ENCODE measurements at places on chromosomes 12 and 14.

GRCh38 chr12:62319058-62319457 is 58.9 kb downstream of the USP15 start:
- no peak for DNase-seq

DNA sequence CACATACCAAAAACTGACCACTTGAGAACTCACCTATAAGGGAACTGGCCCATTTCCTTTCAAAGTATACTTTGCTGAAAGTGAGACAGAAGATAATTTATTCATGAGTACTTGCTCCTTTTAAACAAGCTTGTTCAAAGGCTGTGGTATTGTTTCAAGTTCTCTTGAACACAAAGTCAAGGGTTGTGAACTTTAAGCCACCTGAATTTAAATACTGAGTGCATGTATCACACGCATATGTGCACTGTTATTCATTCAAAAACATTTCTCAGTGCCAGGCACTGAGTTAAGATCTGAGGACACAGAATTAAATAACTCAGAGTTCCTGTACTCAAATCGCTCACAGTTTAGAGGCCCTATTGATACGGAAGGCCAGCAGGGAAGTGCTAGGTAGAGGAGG is 19.1 kb upstream of the LDHB start:
- peak; percentile 57 for DNase-seq

DNA sequence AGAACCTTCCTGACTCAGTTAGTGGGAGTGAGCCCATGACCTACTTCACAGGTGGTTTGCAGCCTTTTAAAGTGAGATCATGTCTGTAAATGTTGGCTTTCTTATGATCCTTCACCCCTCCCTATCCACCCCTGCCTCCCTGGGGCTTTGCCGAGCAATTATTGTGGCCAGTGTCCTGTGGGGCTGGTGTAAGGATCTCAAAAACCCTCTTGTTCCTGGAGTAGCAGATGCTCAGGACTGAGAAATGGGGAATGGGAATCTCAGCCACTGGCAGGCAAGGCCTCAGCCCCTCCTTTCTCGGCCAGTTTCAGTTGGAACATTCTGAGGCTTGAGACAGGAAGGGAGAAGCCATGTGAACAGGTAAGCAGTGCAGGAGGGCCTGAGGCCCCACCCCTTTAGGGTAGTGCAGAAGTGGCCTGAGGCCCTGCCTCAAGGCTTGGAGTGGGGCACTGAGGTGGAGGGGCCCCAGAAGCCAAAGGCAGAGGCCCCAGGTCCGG is 53.8 kb downstream of the PLEKHG3 start:
- no peak for DNase-seq

- peak; percentile 50 for DNase-seq
Measured at GRCh38 chr14:105315211-105315721, 718 bp downstream of the PACS2 start.

DNA sequence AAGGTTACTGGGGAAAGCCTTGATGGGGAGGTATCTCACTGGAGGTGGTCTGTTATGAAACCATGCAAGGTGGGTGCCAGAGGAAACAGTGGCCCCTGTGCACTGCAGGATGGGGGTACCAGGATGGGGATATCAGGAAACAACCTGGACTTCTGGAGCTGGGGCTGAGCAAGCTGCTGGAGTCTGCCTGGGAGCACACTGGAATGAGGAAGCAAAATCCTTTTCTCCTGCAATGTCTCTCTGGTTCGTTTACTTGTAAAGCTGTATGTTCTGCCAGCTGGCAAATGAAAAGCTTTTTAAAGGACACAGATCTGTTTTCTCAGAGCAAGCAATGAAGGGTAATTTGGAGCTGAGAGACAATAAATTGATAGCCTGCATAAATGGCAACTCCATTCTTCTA is 23.2 kb upstream of the SERPINA1 start:
- DNase-seq = no peak

GRCh38 chr12:64633940-64634337 is 23.6 kb downstream of the RASSF3 start:
- DNase-seq = peak; percentile 37

- DNase-seq = peak; percentile 5
Measured at GRCh38 chr12:95942101-95942523, 302 bp downstream of the CCDC38 start.

DNA sequence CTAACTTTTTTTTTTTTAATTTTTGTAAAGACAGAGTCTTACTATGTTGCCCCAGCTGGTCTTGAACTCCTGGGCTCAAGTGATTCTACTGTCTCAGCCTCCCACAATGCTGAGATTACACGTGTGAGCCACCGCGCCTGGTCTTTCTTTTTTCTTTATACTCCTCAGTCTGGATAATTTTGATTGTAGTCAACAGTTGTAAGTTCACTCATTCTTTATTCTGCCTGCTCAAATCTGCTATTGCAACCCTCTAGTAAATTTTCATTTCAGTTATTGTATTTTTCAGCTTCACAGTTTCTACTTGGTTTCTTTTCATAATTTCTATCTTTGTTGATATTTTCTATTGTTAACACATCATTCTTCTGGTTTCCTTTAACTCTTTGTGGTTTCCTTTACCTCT is 5.8 kb upstream of the MIS18BP1 start:
- no peak for DNase-seq

DNA sequence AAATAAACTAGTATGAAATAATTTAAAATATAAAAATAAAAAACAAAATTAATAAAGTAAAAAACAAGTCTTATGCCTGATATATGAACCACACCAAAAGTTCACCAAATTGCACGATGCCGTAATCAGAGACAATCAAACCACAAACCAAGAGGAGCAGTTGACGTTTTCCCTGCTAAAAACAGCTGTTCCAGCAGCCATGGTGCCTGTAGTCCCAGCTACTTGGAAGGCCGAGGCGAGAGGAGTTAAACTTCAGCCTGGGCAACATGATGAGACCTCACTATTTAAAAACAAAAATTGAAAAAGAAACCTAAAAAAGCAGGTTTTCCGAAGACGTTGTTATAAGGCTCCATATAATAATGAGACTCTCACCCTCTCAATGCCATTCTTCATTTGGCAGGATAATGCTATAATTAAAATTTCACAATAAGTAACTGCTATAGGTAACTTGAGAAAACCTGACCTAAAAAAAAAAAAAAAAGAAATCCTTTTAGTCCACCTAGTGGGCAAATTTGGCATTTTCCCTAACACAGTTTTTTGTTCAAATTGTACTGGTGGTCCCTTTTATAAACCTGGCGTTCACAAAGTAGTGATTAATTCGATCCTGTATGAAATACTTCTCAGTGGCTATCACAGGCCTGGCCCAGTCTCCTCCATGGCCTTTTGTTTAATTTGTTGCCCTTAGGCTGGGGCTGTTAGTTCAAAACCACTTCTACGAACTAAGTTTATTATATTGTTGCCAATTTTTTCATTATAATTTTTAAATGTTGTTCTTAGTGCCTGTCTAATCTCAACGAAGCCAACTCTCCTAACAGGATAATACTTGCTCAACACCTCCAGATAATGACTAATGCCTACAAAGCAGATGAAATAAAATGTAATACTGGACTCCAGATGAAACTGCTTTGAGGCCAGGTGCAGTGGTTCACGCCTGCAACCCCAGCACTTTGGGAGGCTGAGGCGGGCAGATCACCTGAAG is 62.1 kb downstream of the TNFAIP2 start:
- DNase-seq = no peak

DNA sequence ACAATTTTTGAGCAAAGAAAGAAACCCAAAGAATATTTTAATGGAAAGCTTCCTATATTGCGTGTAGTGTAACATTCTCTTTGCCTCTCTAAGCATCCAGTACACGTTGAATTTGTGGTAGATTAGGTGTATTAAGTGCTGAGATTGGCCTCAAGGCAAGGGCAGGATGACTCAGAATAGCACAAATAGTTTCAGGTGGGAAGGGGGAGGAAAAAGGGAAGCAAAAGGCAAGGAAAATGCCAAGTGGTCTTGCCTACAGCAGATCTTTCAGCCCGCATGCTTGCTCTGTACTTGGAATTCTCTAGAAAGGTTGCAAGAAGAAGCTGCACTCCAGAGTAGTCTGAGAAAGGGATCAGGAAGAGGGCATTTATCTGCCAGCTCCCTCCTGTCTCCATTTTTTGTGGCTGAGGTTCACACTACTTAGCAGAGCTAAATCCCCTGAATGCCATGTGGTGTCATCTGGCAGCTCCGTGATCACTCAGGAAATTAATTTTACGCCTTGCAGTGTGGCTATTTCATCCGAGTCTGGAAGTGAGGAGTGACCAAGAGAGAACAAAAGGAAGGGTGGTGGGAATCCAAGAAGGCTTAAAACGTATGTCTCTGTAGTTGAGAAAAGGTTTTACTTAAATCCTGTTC is 28.5 kb downstream of the CDKN1B start:
- no peak for DNase-seq

- DNase-seq = no peak
Measured at GRCh38 chr14:72965249-72965648, 39.0 kb downstream of the DCAF4 start.

- no peak for DNase-seq
Measured at GRCh38 chr12:119512772-119513497, 80.6 kb upstream of the TMEM233 start.

- DNase-seq = no peak
Measured at GRCh38 chr12:26473291-26473690, 277.9 kb downstream of the SSPN start.

GRCh38 chr12:12823811-12824210 is 10.7 kb downstream of the DDX47 start:
- no peak for DNase-seq

DNA sequence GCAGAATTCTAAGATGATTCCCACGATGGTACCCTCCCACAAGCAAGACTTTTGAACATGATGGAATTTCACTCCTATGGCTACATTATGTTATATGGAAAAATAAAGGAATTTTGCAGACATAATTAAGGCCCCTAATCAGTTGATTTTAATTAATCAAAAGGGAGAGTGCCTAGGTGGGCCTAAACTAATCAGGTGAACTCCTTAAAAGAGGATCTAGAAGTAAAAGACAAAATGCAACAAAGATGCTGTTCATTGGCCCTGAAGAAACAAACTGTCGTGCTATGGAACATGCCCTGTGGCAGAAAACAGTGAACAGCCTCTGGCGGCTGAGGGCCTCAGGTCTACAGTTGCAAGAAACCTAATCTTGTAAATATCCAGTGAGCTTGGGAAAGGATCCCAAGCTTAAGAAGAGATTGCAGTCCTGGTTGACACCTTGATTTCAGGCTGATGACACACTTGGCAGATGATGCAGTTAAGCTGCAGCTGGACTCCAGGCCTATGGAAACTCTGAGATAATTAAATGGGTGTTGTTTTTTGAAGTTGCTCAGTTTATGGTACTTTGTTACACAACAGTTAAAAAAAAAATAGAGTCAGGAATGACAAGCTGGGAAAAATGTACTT is 13.8 kb downstream of the TMCC3 start:
- DNase-seq = no peak

- no peak for DNase-seq
Measured at GRCh38 chr14:46769292-46769691, 117.7 kb upstream of the RPL10L start.

GRCh38 chr14:86521843-86522242 is 991.9 kb downstream of the FLRT2 start:
- DNase-seq = no peak

- no peak for DNase-seq
Measured at GRCh38 chr14:79783041-79783440, 428.3 kb downstream of the DIO2 start.

DNA sequence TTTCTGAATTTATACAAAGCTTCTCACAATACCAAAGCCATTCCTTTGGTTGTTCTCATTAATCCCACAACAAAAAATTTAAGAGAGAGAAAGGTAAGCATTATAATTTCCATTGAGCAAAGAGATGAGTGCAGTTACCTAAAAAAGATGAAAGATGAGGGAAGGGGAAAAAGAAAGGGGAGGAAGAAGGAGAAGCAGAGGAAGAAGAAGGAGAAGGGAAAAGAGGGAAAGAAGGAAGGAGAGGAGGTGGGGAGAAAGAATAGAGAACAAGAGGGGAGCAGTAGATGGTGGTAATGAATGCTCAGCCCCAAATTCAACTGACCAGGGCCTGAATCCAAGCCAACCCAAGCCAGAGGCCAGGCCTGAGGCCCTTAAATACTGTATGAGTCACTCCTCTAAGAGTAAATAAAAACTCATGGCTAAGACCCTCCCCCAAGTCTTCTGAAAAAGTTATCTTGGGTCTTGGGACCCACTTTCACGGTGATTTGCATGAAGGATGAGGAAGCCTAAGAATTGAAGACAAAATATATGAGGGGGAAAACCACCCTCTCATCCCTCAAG is 144.6 kb downstream of the ITPR2 start:
- no peak for DNase-seq

DNA sequence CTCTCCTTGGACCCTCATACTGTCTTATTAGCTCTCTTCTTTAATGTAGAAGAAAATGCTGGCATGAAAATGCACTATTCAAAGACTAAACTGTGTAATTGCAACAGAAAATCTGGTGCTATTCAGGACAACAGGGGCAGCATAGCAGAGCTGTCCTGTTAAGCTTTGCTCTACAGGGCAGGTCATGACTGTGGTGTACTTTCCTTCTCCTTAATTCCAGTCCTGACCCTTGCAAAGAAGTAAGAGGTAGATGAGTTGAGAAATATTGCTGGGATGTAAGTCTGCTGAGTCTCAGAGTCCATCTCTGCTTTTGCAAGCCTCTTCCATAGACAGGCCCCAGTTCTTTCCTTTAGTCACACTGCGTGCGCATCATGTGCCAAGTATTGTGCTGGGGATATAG is 52.6 kb upstream of the STK38L start:
- DNase-seq = no peak

- DNase-seq = peak; percentile 10
Measured at GRCh38 chr12:121145221-121145620, 12.5 kb downstream of the P2RX7 start.

DNA sequence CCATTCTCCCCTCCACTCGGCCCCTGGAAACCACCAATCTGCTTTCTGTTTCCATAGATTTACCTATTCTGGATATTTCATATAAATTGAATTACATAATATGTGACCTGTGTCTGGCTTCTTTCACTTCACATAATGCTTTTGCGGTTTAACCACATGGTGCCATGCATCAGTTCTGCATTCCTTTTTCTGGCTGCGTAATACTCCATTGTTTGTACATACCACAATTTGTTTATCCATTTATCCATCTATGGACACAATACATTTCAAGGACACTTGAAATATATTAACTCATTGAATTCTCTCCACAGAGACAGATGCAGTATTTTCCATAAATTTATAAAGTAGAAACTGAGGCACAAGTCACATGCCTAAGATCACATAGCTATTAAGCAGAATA is 110.3 kb upstream of the ETV6 start:
- DNase-seq = no peak

DNA sequence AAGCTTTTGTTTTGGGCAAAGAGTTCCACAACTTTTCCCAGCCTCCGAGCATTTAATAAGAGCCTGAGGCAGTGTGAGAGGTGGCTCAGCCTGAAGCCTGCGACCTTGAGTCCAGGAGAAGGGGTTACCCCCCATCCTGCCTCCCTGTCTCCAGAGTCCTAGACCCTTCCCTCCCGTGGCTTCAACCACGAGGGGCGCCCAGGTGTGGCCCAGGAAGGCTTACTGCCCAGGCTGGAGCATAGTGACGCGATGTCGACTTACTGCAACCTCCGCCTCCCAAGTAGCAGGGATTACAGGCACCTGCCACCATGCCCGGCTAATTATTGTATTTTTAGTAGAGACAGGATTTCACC is 641 bp downstream of the LRRC43 start:
- DNase-seq = no peak

- no peak for DNase-seq
Measured at GRCh38 chr12:111677186-111677585, 8.6 kb downstream of the BRAP start.

All from CD4-positive, alpha-beta T cell treated with Interleukin-6 at 100 ng/mL for 8 hours (primary cell).